Mammary epithelial cell (primary cell): ENCODE measurements at places on chromosomes 3 and 15.

GRCh38 chr15:56530157-56530556 is 65.2 kb upstream of the MNS1 start:
- DNase-seq = no peak

DNA sequence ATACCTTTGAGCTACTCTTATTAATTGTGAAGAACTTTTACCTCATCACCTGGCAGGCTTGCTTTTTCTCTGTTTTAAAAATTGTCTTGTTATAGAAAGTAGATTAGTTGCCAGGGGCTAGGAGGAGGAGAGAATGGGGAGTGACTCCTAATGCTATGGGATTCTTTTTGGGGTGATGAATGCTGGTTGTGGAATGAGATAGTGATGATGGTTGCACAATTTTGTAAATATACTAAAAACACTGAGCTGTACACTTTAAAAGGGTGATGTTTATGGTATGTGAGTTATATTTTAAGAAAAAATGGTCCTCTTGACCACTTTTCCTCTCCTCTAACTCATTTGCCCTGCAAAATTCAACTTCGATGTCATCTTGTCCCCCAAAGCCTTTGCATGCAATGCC is 31.8 kb upstream of the LRIG1 start:
- no peak for DNase-seq

- no peak for DNase-seq
Observed at GRCh38 chr3:107561980-107562379, 39.2 kb downstream of the BBX start.

DNA sequence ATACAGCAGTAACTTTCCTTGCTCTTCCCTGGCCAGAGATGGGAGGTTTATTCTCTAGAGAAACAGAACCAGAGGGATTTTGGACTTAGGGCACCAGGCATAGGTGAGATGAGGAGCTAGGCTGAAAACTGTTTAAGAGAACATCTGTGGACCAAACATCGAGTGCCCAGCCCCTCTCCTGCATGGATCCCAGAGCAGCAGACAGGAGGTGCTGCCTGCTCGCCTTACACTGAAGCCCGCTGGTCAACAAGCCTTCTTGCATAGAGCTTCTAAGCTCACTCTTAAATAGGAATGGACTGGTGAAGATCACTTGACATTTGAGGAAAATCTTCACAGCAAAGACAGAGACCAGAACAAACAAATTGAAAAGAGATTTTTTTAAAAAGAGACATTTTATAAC is 41.2 kb downstream of the PARP15 start:
- DNase-seq = no peak

- no peak for DNase-seq
Observed at GRCh38 chr3:153970741-153971347, 150.3 kb upstream of the ARHGEF26 start.

GRCh38 chr3:14467814-14468620 is 65.6 kb downstream of the SLC6A6 start:
- DNase-seq = no peak
